Natural killer cell (primary cell): ENCODE measurements at places on chromosomes 7 and 10. TPM values are rescaled to one million over a fixed set of nuclear protein-coding genes. Genes with fewer than 3 reads are reported as not detected.

Gene ITGB1
- 202 TPM for total RNA-seq

Gene KAZALD1
- total RNA-seq = not detected

Gene TAS2R60
- 0.40 TPM for total RNA-seq

Gene OR2A5
- not detected for total RNA-seq

Gene PRKG1
- 0.35 TPM for total RNA-seq

Gene NEURL1
- total RNA-seq = 8.5 TPM

Gene GPER1
- 0.26 TPM for total RNA-seq
